ENCODE measurements at places on chromosomes 4 and X.

- DNase-seq = no peak
These were observed 25.2 kb downstream of the FOXR2 start for GRCh38 chrX:55648434-55648833.

DNA sequence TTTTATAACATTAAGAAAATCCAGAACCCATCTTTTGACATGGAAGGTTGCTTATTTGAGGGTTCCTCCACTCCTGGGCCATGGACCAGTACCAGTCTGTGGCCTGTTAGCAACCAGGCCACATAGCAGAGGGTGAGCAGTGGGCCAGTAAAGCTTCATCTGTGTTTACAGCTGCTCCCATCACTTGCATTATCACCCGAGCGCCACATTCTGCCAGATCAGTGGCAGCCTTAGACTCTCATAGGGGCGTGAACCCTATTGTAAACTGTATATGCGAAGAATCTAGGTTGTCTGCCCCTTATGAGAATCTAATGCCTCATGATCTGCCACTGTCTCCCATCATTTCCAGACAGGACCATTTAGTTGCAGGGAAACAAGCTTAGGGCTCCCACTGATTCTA lies 58.6 kb downstream of the NDST4 start:
- DNase-seq = no peak

- DNase-seq = no peak
These were observed 100.2 kb upstream of the C1QTNF7 start for GRCh38 chr4:15327311-15328298.

DNA sequence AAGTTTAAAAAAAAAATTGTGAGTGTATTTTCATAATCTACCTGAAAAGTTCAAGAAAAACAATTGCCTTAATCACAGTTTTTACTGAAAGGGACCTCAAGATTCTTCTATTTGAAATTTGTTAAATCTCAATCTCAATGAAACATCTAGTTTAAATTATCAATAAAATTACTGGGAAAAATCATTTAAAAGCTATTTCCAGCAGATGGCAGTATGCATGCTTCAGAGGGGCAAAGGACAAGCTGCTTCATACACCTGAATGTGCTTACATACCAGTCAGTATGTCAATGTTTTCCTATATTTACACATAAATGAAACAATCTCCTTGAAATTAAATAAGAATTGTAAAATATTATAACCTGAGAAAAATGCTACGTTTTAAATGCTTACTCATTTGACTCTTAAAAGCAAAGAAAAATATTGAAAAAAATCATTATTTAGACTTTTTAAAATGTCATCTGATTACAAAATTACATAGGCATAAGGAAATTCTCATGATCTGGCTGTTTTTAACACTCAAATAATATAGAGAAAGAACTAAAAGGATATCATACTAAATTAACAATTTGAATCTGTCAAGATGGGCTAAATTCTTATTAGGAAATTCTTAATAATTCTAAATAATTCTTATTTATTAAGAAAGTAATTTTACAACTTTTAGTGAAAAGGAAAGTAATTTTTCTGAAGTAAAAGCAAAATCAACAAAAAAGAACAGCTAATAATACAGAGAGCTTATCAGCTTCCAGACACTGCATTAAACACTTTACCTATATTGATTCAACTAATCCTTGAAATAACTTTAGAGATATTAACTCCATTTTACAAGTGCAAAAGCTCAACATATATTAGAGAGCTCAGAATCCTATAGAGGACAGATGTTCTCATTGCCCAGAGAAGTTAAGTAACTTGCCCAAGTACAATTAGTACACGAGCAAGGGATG lies 242.1 kb downstream of the ADAMTS3 start:
- no peak for DNase-seq

DNA sequence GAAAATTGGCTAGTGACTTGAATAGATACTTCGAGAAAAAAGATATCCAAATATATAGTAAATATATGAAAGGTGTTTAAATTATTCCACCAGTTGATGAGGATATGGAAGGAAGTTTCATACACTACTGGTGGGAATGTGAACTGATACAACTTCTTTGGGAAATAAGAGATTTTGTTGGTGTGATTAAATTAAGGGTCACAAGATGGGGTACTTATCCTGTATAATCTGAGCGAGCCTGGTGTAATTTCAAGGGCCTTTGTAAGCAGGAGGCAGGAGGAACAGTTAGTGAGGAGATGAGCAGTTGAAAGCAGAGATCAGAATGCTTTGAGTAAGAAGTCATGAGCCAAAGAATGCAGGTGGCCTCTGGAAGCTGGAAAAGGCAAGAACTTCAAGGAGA lies 192.2 kb downstream of the KCTD8 start:
- DNase-seq = no peak
